AML-193 (cell line): ENCODE measurements at places on chromosomes 5 and 9.

DNA sequence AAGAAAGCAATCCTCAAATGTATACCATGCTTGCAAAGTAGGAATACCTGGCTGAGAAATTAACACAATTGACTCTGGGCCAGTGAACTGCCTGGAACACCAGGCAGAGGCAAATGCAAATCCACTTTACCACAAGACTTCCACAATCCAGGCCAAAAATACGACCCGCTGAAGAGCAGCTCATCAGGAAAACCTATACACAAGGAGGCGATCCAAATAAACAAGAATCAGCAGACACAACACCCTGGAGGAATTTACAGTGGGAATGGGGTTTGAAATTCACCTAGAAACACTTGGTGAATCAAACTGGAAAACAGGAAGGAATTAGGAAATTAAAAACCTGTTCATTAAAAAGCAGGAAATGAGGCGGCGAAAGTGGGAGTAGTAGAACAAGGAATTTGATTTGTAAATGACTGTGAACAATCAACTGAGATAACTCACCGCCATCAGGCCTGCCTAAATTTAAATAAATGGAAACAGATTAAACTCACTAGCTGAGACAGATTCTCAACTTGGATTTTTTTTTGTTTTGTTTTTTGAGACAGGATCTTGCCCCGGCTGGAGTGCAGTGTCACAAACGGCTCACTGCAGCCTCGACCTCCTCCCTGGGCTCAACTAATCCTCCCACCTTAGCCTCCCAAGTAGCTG, 15.9 kb downstream of the CMBL start:
- no peak for DNase-seq

- DNase-seq, result no peak
Observed at GRCh38 chr9:124857533-124858162, 4.1 kb downstream of the RPL35 start.

- DNase-seq, result no peak
Observed at GRCh38 chr9:134350416-134350994, 24.2 kb downstream of the RXRA start.

- no peak for DNase-seq
Observed at GRCh38 chr5:109855056-109855455, 165.3 kb downstream of the MAN2A1 start.

GRCh38 chr9:25600501-25600900, 77.7 kb downstream of the TUSC1 start:
- DNase-seq, result no peak

- no peak for DNase-seq
Observed at GRCh38 chr5:173498286-173498685, 118.2 kb downstream of the BOD1 start.

DNA sequence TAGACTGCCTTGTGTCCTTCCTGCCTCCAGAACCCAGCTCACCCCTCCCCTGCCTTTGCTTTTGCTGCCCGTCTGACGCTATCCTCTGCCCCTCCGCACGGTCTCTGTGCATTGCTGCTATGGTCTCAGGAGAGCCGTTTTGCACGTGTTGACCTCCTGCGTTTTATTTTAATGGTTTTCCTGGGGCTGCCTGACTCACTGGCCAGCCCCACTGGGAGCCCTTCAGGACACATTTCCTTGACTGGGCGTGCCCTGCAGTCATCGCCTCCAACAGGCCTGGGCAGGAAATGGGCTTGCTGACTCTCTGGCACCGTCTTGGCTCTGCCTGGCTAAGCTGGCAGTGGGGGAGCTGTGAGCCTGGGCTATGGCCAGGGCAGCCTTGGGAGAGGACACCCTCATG, 17.9 kb upstream of the ASS1 start:
- no peak for DNase-seq

DNA sequence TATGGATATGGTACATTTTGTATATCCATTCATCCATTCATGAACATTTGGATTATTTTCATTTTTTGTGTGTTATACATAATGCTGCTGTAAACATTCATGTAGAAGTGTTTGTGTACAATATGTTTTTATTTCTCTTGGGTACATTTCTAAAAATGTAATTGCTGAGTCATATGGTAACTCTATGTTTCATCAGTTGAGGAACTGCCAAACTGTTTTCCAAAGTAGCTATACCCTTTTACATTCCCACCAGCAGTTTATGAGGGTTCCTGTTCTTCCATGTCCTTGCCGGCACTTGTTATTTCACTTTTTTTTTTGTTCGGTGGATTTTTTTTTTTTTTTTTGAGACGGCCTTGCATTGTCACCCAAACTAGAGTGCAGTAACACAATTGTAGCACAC, 54.0 kb upstream of the MCCC2 start:
- DNase-seq, result no peak

DNA sequence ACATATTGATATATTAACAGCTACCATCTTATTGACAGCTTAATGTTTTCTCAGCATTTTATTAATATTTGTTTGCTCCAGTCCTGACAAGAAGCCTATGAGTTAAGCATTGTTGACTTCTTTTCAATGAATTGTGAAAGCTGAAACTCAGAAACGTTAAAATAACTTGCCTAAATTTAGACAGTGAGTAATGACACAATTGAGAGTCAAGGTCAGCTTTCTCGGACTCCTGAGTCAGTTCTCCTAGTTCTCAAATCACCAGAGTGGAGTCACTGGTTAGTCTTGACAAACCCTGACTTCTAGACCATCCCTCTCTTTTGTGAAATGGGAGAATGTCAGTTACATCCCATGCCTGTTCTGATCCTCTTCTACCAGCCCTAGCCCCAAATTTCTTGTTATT, 222.7 kb upstream of the ACO1 start:
- no peak for DNase-seq

DNA sequence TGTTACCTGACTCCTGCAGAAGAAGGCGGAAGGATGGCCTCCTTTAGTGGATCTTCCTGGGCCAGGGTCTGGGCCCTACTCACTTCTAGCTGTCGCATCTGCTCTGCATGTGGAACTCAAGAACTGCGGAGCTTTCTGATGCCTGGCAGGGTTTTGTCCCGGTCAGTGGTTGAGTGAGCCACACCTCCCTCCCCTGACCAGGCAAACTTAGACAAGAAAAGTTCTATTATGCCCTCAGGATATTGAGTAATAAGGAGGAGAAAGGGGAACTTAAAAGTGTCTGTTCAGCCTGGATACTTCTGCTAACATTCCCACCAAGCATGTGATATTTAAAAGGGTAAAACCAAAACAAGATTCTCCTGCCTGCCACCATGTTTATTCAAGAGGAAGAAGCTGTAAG, at the start of gene FYB1:
FYB1 (minus strand) TSS at position 127 of the 400 bp plus-strand sequence. CDS start 16,603 bp downstream, outside the sequence.
- DNase-seq, result peak; percentile 97

DNA sequence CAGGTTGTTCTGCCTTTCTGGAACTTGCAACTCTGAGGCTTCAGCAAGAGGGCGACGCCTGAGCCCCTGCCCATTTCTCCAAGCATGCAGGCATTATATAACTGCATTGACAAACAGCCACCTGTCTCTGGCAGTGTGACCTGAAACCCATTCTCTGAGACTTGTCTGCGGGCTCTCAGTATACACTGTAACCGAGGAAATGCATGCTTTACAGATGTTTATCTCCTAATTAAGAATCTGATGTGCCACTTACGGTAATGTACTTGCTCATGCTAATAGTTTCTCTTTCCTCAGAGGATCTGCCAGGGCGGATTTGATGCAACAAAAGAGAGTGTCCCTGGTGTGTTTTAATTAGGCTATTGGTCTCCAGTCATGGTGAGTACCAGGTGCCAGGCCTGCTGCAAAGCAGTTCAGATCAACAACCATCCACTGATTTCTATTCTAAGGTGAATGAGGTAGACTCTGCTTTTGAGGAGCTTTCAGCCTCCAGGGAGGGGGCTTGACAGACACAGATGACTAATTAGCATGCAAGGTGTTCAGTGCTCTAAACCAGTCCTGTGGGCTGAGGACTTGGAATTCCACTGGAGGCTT, 593.7 kb upstream of the KLF4 start:
- no peak for DNase-seq

DNA sequence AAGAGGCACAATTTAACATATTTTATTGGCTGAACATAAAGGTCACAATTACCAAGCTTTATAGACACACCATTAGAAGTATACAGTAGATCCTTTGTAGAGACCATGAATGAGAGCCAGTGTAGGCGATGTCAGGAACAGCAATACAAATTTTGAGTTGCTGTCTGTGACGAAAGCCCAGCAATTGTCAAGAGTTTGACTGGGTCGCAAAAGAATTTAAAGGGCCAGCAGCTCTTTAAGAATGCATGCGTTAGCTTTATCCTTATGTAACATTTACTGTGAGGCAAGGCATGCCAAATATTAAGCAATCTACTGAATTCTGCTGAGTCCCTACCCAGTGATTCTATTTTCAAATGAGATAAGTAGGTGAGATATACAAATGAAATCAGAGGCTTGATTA, 236.9 kb downstream of the ARRDC3 start:
- DNase-seq, result no peak

DNA sequence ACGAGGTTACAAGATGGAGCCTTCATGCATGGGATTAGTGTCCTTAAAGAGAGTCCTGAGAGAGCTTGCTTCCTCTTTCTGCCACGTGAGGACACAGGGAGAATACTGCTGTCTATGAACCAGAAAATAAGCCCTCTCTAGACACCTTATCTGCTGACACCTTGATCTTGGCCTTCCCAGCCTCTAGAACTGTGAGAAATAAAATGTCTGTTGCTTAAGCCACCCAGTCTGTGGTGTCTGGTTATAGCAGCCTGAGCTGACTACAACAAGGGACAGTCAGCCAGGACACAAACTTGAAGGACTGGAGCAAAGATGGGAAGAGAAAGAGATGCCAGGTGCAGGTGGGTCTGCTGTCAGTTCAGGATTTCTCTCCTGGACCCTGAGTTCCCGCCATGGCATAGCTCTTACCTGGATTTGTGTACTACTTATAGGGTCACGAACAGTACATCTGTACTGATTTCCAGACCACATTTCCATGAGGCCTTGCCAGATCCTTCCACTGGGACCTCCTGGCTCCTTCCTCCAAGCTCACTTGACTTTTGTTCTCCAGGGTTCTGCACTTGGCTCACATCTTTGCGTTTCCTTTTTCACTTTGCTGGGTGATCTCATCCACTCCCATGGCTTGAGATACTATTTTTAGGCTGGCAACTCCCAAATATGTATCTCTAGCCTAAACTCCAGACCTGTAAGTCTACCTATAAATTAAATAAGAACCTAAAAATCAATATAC, 44.9 kb upstream of the LIFR start:
- DNase-seq, result no peak

GRCh38 chr5:81856948-81857928, 106.3 kb upstream of the SSBP2 start:
- peak; percentile 40 for DNase-seq

- no peak for DNase-seq
Observed at GRCh38 chr9:65410926-65411325, 125.9 kb upstream of the FOXD4L5 start.

- DNase-seq, result no peak
Observed at GRCh38 chr9:114059047-114059803, 18.9 kb downstream of the AMBP start.

- no peak for DNase-seq
Observed at GRCh38 chr5:14149672-14150274, 6.6 kb downstream of the TRIO start.

- DNase-seq, result no peak
Observed at GRCh38 chr5:172453986-172454357, 353 bp downstream of the SH3PXD2B start.

DNA sequence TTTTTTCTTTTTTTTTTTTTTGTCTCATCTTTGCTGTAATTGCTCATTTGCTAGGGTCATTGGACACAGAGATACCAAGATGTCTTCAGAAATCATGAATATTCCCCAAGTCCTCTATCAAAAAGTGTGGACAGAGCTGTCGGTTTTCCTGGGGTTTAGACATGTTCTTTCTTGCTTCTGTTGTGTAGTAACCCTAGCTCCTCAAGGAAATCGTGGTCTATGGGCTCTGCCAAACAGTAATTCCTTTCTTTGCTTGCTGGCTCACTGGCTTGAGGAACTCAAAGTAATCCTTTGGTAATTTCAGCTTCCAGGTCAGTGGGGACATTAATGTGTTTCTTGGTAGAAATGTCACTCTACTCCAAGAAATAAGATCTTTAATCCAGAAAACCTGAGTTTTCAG, 101.7 kb downstream of the TMC1 start:
- DNase-seq, result no peak
